D341Med (cell line): ENCODE measurements at places on chromosomes 2 and 18.

DNA sequence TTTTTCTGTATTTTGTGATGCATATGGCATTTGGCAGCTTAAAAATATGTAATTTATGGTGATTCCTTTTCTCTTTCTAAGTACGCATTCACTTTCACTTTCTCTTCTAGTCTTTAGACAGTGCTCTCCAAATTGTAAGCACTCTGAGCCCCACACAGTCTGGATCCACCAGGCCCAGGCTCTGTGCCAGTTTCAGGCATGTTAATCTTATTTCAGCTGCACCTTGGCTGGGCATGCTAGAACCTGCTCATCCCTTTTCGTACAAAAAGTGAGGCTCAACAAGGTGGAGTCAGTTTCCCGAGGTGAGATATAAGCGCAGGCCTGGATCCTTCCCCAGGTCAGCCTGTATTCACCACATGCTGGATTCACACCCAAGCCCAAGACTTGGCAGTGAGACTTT, 203.9 kb downstream of the MTX2 start:
- DNase-seq: peak; percentile 33

DNA sequence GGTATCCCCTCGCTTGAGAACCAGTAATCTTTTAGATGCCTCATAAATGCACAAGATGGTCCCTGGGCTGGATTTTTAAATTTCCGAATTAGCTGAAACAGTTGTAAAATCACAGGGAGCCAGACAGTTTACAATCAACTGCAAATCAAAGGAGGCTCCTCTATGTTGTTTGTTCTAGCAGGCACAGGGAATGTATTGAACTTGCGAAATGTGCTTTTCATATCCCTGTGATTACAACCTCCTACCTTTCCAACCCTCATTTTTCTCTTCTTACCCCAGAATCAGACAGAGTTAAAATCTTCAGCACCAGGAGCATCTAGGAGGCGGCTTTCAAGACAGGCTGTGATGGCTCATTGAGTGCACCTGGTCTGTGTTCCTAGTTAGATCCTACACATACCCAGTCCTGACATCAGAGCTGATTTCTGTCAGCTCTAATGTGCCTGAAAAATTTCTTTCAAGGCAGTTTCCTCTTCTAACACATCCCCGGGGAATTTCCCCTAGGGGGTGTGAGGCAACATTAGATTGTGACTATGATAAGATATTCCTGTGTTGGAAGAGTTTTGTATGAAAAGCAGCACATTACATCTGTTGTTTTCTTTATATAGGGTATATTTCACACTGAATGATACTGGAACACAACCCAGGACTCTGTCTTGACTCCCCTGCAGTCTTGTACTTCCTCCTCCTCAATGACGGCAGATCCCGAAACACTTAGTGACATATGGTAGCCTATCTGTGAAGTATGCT, 17.9 kb upstream of the CAVIN2 start:
- DNase-seq: no peak

- no peak for DNase-seq
Observed at GRCh38 chr2:2846332-2847208, 515.5 kb upstream of the MYT1L start.

- DNase-seq: no peak
Observed at GRCh38 chr2:157168501-157168900, 89.0 kb upstream of the GALNT5 start.

GRCh38 chr2:217412277-217412676, 552.4 kb upstream of the TNP1 start:
- DNase-seq: no peak

DNA sequence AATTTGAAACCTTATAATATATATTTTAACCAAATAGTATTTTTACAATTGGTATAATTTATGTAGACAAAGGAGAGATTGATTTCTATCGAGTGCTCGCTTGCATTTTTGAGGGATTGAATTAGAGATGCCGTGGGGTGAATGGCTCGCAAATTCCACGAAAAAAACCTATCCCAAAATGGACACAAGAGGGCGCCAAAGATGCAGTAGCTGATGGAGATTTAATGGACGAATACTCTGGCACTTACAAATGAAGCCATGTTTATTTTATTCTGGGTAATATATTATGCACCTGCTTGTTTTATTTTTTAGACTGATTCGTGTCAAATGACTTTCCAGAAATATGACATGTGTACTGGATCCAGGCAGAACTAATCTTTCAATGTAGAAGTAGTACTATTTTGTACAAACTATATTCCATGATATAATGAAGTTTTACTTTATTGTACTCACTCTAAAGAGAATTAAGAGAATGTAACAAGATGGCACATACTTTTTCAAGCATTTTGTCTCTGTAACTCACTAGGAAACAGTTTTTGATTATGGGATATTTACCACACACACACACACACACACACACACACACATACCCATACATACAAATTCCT, 505.4 kb downstream of the PLCL1 start:
- peak; percentile 63 for DNase-seq

DNA sequence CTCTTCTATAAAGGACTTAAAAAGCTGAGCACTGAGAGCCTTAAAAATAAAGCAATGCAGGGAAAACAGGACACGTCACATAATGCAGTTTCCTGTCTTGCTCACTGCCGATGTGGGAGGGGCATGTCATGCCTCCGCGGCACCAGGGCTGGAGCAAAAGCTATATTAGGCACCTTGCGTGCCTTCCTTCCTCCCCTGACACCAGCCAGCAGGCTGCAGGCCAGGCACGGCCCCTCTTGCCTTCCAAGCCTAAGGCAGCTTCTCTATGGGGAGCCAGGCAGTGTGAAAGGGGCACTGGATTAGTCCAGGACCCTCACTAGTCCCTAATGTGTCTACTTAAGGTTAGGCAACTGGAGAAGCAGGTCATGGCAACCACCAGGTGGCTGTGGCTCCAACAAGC, 26.3 kb downstream of the MRPL35 start:
- DNase-seq: no peak

- DNase-seq: no peak
Observed at GRCh38 chr18:10247021-10247741, 207.3 kb upstream of the APCDD1 start.

GRCh38 chr2:223989856-223990232, 32.6 kb downstream of the MRPL44 start:
- no peak for DNase-seq

GRCh38 chr2:174003720-174004695, 38.8 kb upstream of the SP3 start:
- no peak for DNase-seq

DNA sequence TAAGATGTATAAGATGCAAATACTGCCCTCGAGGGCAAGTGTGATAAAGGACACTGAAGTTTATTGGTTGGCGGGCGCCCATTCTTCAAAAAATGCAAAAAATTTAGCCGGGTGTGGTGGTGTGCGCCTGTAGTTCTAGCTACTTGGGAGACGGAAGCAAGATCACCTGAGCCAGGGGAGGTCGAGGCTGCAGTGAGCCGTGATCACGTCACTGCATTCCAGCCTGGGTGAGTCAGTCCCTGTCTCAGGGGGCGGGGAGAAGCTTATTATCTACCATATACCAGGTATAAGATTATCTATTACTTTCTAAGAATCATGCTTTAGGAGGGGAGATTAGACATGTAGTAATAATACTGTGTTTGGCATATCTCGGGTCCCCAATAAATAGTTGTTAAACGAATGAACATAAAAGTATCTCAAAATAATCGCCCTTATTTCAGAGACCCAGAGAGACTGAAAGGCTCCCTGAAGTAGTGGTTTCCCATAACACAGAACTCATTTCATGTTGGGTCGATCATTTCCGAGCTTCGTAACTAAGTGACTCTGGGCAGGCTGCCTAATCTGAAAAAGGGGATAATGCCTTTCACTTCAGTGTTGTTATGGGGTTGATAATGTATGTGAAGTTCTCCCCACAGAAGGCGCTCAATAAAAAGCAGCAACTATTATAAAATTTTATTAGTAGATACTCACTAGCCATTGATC, 1.2 kb upstream of the SELENOI start:
- no peak for DNase-seq

GRCh38 chr2:32342801-32343200, 14.0 kb upstream of the BIRC6 start:
- no peak for DNase-seq

DNA sequence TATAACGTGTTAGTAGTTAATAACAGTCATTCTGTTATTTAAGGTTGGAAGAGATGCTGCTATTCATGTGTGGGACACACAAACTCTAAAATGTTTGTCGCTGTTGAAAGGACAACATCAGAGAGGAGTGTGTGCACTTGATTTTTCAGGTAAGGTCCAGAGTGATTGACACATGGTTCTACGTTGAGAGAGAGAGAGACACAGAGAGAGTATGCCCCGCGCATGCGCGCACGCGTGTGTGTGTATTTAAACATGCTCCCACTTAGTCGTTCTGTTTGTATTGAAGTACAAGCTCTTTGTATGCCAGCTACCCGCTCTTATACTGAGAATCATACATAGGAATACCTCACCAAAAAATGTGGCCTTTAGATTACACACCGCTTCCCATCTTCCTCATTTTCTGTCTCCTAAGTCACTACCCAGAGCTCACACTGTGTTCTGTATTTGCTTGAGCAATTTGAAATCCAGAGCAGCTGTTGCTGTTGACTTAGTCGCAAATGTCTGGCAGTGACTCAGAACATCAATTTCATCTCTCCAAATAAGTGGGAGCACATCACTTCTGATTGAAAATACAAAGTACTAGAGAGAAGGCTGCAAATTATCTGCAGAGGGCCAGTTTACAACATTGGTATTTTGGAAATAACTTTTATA, 148.1 kb downstream of the EML6 start:
- DNase-seq: peak; percentile 44
